ENCODE measurements at places on chromosomes 3 and 15. TPM values are rescaled to one million over a fixed set of nuclear protein-coding genes. Genes with fewer than 3 reads are reported as not detected.

DNA sequence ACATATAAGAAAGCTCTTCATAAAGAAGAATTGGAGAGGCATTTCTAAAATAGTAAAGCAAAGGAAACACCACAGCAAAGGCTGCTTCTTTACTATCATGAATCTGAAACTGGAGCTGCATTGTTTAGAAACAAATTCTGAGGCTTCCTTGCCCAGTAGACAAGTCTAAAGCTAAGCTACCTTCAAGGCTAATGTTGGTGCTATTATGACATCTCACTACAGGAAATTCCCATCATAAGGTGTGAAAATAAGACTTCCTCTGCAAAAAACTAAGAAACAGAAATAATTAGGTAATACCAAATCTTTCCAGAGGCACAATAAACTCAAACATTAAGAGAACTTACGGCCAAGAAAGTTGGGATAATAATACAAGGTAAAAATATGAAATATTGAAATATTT, 89.9 kb upstream of the P3H2 start:
- DNase-seq = no peak

DNA sequence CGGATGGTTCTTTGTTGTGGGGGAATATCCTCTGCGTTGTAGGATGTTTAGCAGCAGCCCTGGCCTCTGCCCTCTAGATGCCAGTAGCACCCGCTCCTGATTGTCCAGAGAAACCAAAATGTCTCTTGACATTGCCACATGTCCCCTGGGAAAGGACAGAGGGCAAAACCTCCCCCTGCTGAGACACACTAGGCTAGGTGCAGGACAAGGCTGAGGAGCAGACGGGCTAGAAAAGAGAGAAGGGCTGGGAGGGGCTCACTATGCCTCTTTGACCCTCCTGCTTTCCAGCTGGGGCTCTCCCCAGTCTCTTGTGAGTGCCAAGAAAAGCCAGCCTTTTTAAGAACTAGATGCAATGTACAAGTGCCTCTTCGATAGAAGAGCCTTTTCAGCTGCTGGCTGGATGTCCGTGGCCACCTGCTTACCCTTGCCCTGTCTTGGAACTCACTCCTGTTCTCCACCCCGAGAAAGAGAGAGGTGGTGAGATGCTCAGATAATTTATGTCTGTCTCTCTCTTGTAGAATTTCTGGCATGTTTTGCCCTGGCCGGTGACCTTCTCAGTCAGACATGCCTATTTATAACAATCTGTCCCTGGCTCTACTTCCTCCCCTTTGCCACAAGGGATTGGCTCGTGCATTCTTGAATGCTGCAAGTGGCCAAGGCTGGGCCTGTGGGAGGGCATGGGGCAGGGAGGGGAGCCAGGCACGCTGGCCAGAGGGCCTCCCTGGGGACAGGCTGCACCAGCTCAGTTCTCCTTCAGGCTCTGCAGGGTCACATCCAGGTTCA, 142.6 kb downstream of the RPLP1 start:
- DNase-seq = no peak

The PRICKLE2 gene
- polyA plus RNA-seq = 6.9 TPM

DNA sequence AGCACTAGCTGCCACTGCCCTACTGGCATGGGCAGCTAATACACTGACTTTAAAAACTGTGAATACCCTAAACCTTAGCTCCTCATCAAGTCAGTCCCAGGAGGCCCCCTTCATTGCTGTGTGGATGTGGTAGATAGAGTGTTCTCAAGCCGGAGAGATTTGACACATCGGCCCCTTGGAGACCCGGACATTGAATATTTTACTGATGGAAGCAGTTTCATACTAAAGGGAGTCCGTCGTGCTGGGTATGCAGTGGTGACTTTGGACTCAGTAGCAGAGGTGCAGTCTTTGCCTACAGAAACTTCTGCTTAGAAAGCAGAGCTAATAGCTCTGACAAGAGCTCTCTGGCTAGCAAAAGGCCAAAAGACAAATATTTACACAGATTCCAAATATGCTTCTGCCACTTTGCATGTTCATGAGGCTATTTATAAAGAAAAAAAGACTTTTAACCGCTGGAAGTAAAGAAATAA, 17.5 kb downstream of the CCR4 start:
- no peak for DNase-seq

DNA sequence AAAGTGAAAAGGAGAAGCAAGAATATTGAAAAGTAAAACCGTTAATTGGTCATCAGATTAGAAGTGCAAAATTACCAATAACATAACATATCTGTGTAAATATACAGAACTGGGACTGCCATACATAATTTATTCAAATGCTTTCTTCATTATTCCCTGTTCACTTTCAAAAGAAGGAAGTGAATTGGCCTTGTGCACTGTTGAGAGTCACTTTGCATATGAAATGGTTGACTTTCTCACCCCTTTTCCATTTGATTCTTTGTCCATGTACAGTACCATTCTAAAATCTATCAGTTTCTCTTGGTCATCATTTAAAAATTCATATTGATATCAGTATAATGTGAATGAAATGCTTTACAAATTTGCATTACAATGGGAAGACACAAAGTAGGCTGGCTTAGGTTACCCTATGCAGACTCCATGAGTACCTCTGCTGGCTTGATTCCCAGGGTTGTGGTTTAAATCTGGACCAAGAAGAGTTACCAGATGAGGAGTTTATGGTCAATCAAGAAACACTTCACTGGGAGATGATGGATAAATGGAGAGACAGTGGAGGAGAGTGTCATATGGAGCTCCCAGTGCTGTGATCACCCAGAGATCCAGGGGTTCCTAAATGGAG, 210.9 kb upstream of the TOPAZ1 start:
- no peak for DNase-seq

DNA sequence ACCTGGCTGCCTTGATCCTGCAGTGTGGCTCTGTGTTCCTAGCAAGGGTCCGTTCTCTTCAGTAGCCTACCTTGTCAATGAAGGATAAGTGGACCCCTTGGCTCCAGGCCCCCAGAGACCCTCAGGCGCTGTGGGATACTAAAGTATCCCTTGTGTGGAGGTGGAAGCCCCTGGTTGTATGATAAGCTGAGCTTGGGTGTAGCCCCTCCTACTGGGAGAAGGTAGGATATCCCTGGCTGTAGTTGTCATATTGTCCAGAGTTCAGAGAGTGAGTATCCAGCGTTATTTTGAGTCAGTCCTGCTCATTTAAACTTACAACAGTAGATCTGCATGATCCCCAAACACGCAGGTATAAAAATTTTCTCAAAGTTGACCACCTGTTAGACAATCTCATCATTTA, 496.8 kb downstream of the CNTN4 start:
- DNase-seq = no peak

All from forelimb muscle (tissue), 1 donor.